Cardiac atrium fibroblast (primary cell): ENCODE measurements at places on chromosomes 2 and 18. TPM values are rescaled to one million over a fixed set of nuclear protein-coding genes. Genes with fewer than 3 reads are reported as not detected.

Gene CRYGC
- total RNA-seq = not detected in 2 replicates

Gene MOCOS
- total RNA-seq = 1.1 and 2.3 TPM in 2 replicates

Gene TACR1
- total RNA-seq = 0.18 and 4.7 TPM in 2 replicates

Gene MATN3
- 0.49 and 3.2 TPM in 2 replicates for total RNA-seq

Gene PMAIP1
- 2.2 and 4.4 TPM in 2 replicates for total RNA-seq

Gene ABCG8
- total RNA-seq = not detected in 2 replicates

Gene XDH
- not detected in 2 replicates for total RNA-seq

Gene ASAP2
- total RNA-seq = 25.8 and 27.3 TPM in 2 replicates

Gene IL1RL2
- 1.4 and 1.8 TPM in 2 replicates for total RNA-seq

Gene CXCR1
- not detected in 2 replicates for total RNA-seq

Gene ATOH8
- 115 and 129 TPM in 2 replicates for total RNA-seq

Gene ZRANB3
- 4.3 and 5.7 TPM in 2 replicates for total RNA-seq
